ENCODE measurements at places on chromosomes 2 and 18.

GRCh38 chr2:132037527-132038178 lies 124.1 kb downstream of the ANKRD30BL start:
- DNase-seq = no peak

DNA sequence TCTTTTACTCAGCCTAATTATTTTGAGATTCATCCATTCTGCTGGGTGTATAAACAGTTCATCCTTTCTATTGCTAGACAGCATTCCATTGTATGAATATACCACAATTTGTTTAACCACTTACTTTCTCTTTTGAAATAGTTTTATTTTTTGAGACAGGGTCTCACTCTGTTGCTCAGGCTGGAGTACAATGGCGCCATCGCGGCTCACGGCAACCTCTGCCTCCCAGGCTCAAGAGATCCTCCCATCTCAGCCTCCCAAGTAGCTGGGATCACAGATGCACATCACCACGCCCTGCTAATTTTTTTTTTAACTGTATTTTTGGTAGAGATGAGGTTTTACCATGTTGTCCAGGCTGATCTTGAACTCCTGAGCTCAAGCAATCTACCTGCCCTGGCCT lies 54.5 kb downstream of the USP37 start:
- no peak for DNase-seq

GRCh38 chr2:234548695-234549420 lies 52.0 kb upstream of the ARL4C start:
- DNase-seq = no peak

DNA sequence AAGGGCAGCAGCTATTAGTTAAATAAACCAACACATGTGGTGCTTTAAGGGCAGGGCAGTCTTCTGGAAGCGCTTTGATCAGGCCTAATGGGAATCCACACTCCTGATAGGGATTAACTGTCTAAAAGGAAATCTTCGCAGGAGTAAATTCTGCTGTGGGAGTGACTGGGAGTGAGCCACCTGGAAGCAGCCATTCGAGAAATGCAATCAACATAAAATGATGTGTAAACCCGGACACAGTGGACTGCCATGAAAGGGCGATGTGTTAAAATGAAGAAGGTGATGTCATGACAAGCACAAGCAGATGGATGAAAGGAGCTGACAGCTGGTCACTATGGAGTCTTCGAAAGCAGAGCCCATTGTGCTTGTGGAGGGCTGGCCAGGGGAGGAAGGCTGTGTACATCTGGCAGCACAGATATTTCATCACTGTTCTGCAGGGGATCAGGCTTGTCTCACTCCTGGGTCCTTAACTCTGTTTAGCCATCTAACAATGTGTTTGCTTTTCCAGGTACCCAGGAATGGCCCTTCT lies 24.8 kb upstream of the GALNT14 start:
- no peak for DNase-seq

GRCh38 chr18:57581301-57581934 lies 5.1 kb downstream of the FECH start:
- DNase-seq = no peak

GRCh38 chr2:109321570-109321969 lies 192.6 kb downstream of the SH3RF3 start:
- DNase-seq = no peak

GRCh38 chr2:25310709-25310964 lies 31.1 kb downstream of the DNMT3A start:
- no peak for DNase-seq

DNA sequence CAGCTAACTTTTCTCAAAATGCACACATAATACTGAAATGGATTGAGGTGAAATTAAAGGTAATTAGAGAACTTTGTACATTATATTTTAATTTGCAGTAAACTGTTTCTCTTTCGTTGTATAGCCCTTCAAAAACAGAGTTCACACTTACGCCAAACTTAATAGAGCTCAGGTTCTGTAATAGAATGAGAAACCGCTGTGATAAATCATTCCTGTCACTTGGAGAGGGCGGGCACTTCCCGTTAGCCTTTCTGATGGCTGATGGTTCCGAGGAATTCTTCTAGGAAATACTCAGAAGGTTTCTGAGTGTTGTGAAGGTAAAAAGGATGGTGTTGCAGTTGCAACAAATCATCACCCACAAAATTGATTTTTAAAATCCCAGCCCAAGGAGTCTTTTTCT lies 155.8 kb upstream of the ALKAL2 start:
- no peak for DNase-seq

DNA sequence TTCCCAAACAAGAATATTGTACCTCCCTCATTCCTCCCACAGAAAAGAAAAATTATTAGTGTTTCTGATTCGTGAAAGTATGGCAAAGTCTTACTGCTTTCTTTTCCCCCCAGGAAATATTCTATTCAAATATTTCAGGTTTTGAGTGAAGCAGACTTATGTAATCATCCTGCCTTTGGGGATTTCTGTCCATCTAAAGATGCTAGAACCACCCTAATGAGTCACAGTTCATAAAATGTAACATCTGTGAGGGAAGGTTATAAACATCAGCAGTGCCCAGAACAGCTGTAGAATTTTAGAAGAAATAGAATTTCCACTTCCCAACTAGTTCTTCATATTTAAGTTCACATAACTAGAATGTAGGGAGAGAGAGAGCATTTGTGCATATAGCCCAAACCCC lies 39.0 kb downstream of the EEF1B2 start:
- no peak for DNase-seq

GRCh38 chr2:193847991-193848390 lies 1653.3 kb upstream of the TMEFF2 start:
- no peak for DNase-seq

GRCh38 chr2:11930211-11930761 lies 183.9 kb downstream of the LPIN1 start:
- no peak for DNase-seq

DNA sequence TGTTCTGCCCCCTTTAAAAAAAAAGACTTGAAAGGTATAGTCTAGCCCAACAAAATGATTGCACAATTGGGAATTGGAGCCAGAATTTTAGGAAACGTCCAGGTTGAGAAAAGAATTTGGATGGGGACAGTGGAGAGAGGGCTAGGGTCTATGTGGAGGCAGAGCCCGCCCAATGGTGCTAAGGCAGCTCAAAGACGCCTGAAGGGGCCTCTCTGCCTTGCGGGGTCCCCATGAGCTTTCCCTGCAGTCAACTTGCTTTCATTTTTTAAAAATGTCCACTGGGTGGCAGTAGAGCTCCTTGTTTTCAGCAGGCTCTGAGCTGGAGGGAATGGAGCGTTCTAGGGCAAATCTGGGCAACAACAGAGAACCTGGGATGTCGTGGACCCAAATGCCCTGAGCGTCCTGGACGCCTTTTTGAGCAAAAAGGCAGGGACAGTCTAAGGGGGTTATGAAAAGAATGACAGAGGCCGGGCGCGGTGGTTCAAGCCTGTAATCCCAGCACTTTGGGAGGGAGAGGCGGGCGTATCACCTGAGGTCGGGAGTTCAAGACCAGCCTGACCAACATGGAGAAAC lies 40.2 kb upstream of the ITM2C start:
- DNase-seq = no peak

GRCh38 chr2:241870611-241871537 lies 1.3 kb downstream of the RTP5 start:
- no peak for DNase-seq

- no peak for DNase-seq
Measured at GRCh38 chr2:207330912-207331311, 165.2 kb upstream of the KLF7 start.

All from liver (tissue), 10 donors.